Nephron progenitor cell (in vitro differentiated cells): ENCODE measurements at places on chromosomes 4 and X.

DNA sequence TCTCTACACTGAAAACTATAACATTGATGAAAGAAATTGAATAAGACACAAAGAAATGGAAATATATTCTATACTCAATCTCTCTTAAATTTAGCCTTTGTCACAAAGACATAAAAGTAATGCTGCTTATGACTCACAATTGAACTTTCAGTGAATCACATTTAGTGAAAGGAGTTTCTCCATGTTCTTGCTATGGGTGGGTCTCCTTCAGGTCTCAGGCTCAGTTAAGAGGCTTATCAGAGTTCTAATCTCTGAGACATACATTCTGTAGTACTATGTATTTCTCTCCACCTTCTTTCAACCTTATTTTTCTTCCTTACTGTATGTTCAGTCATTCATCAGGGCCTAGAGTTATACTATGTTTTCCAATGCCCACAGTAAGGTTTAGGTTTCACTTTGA is 220.9 kb downstream of the DTHD1 start:
- H3K27me3 ChIP-seq = peaks cover 2% of the 10 kb centered on the region
- no peak for DNase-seq
- no peaks in the 10 kb centered on the region for H3K4me1 ChIP-seq

DNA sequence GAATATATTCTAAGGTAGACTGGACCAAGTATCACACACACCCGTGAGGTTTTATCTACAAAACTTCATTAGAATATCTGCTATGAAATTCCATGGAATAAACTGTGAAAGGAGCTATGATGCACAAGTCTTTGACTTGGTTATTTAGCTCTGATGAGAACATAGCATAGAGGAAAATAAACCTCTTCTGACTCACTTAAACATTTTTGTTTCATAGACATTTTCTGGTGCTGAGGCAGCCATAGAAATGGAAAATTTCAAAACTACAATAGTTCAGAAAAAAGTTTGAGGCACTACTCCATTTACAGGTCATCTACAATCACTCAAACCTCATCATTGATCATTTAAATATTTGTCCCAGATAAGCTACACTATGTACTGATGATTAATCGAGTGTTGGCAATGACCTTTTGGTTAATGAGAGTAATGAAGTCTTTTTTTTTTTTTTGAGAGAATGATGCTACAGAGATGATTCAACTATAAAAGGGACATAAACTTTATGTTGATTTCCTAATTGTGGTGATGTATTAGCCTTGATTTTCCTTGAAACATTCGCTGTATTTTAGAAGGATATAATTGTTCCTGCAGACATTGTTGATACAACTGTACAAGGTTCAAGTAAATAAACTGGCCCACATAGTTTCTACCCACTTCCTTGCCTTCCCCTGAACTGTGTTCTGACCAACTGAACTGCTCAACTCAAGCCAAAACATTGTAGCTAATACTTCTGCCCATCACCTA is 77.5 kb downstream of the AREG start:
- H3K27ac ChIP-seq = no peak overlapping the region
- H3K27me3 ChIP-seq = peaks cover 4% of the 10 kb centered on the region
- H3K36me3 ChIP-seq = no peaks in the 10 kb centered on the region
- no peak overlapping the region for H3K4me3 ChIP-seq

- no peak for DNase-seq
- H3K27ac ChIP-seq = no peak overlapping the region
- no peak overlapping the region for H3K4me3 ChIP-seq
- H3K27me3 ChIP-seq = peaks cover 7% of the 10 kb centered on the region
Measured at GRCh38 chr4:72275381-72275780, 243.6 kb downstream of the NPFFR2 start.

GRCh38 chrX:83516597-83516996 is 8.5 kb downstream of the POU3F4 start:
- H3K4me3 ChIP-seq = no peak overlapping the region
- no peak for DNase-seq

GRCh38 chr4:113144091-113144490 is 94.6 kb downstream of the ANK2 start:
- peaks cover 53% of the 10 kb centered on the region for H3K4me1 ChIP-seq
- DNase-seq = no peak
